H1 (cell line): ENCODE measurements at places on chromosomes 2 and 18.

DNA sequence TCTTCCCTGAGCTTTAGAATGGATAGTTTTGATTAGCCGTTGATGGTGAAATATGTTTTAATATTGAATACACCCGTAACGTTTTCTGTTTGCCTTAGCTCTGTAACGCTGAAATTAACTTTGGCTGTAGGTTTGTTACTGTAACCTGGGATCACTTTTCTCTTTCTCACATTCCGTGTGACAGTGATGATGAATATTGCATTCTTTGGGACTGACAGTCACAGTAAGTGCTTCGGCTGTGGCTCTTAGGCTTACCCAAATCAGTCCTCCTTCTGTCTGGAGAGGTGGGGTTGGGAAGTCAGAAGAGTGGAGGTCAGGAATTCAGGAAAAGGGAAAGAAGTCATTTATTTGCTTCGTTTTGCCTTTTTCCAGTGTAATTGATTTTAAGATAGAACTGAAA is 18.0 kb downstream of the RMC1 start:
- DNase-seq = no peak

- no peak for DNase-seq
Observed at GRCh38 chr2:56009758-56010458, 86.3 kb upstream of the EFEMP1 start.

DNA sequence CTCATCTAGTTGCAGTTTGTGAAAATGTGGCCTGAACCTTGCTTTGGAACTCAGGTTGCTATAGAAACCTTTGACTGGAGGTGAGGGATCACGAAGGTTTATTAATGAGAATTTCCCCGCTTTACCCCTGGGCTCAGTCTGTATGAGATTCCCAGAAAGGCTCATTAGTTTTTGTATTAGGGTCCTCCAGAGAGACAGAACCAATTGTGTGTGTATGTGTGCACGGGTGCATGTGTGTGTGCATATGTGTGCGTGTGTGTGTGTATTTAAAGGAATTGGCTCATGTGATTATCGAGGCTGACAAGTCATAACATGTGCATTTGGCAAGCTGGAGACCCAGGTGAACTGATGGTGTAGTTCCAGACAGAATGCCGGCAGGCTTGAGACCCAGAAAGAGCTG is 113.8 kb upstream of the DLX2 start:
- DNase-seq = no peak

DNA sequence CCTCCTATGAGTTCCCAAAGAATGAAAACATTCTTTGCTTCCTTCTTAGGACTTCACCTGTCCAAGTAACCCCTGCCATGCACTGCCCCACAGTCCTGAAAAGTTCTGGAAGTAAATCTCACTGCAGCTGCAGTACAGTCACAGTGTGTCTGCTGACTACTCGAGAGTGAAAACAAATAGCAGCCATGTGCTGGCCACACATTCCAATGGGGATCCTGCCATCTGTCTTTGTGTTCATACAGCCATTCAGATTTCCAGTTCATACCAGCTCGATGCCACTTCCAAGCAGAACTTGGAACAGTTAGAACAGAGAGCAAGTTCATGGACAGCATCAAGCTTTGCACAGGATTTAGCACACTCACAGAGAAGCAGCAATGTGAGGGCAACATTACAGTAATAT is 629.9 kb upstream of the ACVR2A start:
- no peak for DNase-seq
